ENCODE measurements at places on chromosomes 3 and 15.

- no peak for DNase-seq
Measured at GRCh38 chr15:49863431-49864224, 242.8 kb downstream of the DTWD1 start.

DNA sequence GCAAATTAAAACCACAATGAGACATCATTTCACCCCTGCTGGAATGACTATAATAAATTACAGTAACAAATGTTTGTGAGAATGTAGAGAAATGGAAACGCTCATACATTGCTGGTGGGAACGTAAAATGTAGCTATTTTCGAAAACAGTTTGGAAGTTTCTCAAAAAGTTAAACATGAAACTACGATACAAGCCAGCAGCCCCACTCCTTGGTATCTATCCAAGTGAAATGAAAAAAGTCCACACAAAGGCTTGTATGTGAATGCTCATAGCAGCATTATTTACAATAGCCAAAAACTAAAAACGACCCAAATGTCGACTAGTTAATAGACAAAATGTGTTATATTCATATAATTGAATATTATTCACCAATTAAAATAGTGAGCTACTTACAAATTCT is 22.9 kb upstream of the CFAP20DC start:
- DNase-seq, result no peak

DNA sequence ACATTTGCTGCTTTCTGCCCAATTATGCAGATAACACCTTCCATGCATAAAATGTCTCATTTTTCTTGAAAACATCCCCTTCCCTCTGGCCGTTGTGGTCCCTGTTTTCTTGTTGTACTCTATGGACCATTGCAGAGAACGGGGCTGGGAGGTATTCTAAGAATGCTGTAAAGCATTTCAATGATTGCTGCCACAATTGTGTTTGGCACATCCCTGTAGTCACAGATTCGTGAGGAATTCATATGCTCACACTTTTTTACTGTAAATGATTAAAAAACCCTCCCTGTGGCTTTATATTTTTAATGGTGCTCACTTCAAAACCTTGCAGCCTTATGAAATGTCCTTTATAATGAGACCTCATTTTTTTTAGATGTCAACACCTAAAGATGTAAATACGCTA is 207.2 kb upstream of the GBE1 start:
- DNase-seq, result no peak

DNA sequence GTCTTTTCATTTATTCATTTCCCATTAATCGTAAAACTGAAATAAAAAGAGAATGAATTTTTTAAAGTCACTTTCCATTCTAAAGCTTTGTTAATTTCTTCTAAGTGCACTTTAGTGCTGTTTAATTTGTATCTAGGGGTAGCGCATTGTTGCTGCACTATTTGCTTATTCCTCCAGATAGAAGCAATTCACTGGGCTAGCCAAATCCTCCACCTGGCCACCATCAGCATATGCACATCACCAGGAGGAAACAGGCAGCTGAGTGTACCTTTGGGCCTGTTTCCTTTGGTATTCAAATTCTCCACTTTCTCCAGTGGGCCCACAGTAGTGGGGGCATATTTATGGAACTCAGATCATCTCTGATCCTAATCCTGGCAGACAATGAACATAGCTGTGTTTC is 29.8 kb upstream of the CPB1 start:
- DNase-seq, result no peak

DNA sequence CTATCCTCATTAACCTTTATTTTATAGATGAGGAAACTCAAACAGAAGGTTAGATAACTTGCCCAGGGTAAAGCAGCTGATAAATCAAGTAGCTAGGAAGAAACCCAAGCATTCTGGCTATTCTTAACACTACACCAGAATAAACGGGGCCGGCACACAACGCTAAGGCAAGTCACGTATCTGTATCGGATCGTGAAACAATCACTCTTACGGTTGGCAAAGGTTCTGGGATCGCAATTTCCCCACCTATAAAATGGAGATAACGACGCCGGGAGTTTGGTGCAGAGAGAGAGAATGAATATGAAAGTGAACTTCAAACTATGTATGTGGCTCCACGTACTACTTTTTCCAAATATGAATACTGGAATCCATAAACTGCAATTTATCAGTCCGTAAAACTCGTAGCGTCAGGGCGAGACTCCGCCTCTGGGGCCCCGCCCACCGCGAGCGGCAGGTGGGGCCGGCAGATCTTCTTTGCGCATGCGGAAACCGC is 252 bp upstream of the ARMC8 start:
- peak; percentile 86 for DNase-seq

DNA sequence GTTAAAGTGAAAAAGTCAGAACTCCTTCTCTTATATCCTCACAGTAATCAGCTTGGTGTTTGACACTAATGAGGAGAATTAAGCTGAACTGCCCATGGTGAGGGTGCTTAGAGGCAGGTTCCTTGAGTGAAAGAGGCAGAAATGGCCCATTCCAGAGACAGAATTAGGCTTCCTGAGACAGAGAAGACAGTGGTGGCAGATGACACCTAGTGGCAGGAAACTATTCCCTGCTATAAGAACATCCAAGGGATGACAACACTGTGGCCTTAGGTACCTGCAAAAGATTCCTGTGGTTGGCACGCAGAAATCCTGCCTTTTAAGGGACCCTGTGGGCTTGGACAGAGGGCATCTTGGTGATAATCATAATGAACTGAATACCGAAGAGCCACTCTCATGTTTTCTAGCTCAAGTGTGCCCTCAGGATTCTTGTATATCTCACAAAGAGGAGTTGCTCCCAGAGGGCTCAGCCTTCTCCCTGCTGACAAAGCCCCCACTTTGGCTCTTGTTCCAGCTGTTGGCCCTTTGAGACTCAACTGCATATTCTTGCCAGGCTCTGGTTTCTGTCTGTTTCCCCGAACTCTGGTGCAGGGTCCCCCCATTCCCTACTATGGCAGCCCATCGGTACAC is 56.0 kb downstream of the KBTBD12 start:
- DNase-seq, result no peak

DNA sequence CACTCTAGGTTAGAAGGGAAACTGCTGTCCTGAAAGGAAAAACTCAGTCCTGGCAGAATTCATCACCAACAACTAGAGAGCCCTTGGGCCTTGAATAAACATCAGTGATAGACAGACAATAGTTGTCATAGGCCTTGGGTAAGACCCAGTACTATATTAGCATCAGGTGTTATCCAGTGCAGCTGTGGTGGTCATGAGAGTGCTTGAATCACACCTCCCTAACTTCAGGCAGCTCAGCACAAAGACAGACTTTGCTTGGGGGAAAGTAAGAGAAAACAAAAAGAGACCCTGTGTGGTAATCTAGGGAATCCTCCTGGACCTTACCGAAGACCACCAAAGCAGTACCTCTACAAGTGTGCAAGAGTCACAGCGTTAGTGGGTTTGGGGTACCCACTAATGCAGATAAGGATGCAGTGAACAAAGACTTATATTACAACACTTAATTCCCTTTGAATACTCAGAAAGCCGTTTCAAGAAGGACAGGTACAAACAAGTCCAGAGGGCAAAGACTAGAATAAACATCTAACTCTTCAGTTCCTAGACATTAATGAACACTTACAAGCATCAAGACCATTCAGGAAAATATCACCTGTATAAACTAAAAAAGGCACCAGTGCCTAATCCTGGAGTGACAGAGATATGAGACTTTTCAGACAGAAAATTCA is 332.3 kb upstream of the EPHA3 start:
- no peak for DNase-seq

DNA sequence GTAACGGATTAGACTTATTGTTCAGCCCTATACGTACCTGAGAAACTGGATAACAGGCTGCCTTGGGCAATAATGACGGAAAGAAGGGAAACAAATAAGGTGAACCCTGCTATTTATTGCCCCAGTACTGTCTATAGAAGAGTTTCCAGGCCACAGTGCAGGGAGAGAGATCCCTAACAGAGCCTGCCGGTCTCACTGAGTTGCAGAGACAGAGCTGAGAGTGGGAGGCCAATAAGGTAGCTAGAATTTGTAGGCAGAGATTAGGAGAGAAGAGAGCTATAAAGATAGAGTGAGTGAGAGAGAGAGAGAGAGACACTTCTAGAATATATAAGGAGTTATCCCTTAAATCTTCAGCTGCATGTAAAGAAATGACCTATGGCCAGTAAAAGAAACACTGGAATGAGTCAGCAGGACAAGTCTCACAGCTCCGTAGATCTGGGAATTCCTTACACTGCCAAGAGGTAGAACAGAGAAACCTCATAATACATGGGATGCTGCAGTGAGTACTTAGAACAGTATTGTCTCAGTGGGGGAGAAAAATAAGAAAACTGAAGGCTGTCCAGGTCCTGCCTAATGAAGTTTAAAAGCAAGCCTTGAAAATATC is 51.8 kb downstream of the ST3GAL6 start:
- DNase-seq, result no peak

DNA sequence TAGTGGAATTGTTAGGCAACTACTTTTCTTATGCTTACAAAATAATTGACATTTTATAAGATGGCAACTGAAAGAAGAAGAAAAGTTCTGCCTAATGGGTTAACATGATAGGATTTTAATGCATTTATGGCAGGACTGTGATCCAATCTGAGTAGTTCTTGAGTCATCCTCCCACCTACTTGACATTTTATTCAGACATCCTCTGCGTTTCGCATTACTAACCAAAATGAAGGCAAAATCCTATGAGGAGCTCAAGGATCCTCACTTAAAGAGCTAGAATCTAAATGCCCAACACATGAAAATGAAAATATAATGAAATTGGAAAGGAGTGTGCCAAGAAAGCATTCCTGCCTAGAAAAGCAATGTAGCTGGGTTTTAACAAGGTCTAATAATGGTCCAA is 581.1 kb upstream of the SEMA6D start:
- no peak for DNase-seq

DNA sequence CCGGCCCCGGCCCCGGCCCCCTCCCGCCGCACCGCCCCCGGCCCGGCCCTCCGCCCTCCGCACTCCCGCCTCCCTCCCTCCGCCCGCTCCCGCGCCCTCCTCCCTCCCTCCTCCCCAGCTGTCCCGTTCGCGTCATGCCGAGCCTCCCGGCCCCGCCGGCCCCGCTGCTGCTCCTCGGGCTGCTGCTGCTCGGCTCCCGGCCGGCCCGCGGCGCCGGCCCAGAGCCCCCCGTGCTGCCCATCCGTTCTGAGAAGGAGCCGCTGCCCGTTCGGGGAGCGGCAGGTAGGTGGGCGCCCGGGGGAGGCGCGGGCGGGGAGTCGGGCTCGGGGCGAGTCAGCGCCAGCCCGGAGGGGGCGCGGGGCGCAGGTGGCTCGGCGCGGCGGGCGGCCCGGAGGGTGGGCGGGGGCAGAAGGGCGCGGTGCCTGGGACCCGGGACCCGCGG is 352 bp downstream of the CHRD start:
- DNase-seq, result peak; percentile 15

GRCh38 chr15:74725225-74725774 is at the start of gene CYP1A1:
CYP1A1 (minus strand) TSS chr15:74725528; CDS start chr15:74723097, 2,431 bp downstream.
- DNase-seq, result peak; percentile 16

GRCh38 chr3:119809249-119810017 is 27.5 kb downstream of the NR1I2 start:
- peak; percentile 1 for DNase-seq

GRCh38 chr15:62519900-62520299 is 354.8 kb upstream of the C2CD4B start:
- DNase-seq, result no peak
